HCT116 (cell line): ENCODE measurements at places on chromosomes 6 and 20. TPM values are rescaled to one million over a fixed set of nuclear protein-coding genes. Genes with fewer than 3 reads are reported as not detected.

DNA sequence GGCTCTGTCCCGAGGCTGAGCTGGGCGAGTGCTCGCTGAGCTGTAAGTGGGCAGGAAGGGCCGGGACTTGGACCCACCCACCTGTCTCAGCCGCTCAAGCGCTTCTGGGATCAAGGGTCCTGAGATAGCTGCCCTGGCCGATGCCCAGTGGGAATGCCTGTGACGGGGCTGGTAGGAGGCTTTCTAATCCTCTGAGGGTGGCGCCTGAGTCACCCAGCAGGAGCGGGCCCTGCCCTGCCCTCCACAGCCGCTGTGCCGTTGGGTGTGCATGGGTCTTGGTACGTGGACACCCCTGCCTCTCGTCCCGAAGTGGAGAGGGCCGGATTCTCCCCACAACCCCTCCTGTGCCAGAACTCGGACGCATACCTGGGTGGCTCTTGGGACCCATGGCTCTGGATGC is 43.1 kb upstream of the GATA5 start:
- DNase-seq = no peak

- DNase-seq = no peak
These were observed 1.4 kb upstream of the ULBP3 start for GRCh38 chr6:150070236-150070818.

Gene GJA1
- 1.1 TPM for total RNA-seq

GRCh38 chr6:97174471-97174870 is 108.5 kb downstream of the MMS22L start:
- DNase-seq = no peak

DNA sequence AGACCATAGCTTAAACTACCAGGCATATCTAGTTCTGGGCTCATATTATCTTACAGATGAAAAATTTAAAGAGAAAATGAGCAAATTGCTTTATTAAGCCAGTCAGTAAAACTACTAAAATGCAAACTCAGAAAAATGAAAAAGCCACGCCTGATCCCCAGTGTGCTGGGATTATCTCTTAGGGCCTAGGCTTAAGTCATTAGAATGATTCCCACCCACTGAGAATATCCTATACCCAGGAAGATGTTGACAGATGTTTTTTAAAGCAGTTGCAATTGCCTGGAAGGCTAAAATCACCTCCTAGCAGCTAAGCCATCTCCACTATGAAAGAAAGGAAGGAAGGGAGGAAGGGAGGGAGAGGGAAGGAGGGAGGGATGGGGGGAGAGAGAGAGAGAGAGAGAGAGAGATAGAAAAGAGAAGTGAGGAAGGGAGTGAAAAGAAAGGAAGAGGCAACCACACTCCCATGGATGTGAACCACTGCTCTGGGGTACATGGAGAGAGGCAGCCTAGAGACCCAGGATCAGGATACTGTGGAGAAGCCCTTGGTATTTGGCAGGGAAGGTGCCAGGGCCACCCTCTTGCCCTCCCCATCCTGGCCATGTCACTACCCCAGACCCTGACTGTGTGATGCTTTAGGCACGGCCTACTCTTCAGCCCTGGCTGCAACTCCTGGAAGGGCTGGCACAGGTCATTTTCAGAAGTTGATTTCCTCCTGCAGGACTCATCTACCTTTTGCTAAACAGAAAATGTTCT is 21.9 kb downstream of the NEDD9 start:
- DNase-seq = no peak

Gene OPRL1
- 1.6 TPM for total RNA-seq

GRCh38 chr6:85360794-85361642 is 88.9 kb upstream of the NT5E start:
- DNase-seq = peak; percentile 94

Gene PDYN
- not detected for total RNA-seq

GRCh38 chr20:38152621-38153221 is 12.3 kb downstream of the TGM2 start:
- no peak for DNase-seq

GRCh38 chr20:21182832-21183563 is 57.1 kb downstream of the KIZ start:
- DNase-seq = no peak

- no peak for DNase-seq
These were observed 522.4 kb downstream of the HDGFL1 start for GRCh38 chr6:23091795-23092194.

- no peak for DNase-seq
These were observed 51.1 kb downstream of the CPNE5 start for GRCh38 chr6:36788186-36788585.

GRCh38 chr6:55033016-55033546 is 141.2 kb upstream of the HCRTR2 start:
- no peak for DNase-seq
